SK-N-DZ (cell line): ENCODE measurements at places on chromosomes 3 and 15.

DNA sequence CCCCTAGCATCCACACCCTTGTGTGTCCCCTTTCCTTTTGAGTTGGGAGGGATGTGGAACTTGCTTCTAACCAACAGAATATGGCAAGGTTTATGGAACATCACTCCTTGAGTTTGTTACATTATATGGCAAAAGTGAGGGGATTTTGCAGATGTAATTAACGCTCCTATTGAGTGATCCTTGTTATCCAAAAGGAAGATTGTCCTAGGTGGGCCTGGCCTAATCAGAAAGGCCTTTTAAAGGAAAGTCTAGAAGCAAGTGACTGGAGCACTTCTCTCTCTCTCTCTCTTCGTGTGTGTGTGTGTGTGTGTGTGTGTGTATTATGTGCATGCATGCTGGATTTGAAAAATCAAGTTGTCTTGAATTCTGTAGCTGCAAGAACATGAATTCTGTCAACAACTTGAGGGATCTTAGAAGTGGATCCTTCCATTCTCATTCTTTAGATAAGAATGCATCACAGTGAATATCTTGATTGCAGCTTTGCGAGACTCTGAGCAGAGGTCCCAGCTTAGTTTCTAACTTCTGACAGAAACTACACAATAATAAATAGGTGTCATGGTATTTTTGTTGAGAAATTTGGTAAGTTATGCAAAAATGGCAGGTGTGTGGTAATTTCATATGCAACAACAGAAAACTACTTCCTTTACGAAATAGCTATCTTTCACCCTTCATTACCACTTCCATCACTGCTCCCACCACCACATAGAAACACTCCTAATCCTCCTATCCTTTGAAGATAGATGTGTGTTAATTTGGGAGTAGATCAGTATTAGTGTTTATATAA lies 360.9 kb upstream of the CBLB start:
- no peak for DNase-seq

DNA sequence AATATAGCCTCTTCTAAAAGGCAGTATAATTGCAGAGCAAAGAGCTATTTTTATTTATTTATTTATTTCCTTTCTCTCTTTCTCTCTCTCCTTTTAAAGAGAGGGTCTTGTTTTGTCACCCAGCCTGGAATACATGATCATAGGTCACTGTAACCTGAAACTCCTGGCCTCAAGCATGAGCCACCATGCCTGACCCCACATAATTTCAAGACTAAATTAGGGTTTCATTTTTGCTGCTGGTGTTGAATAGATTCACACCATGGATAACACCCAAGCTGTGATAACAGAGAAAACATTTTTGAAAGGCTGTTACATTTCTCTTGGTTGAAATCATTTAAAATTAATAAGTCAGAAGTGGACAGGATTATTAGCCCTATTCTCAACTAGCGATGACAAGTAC lies 131.6 kb downstream of the LEKR1 start:
- DNase-seq, result no peak

DNA sequence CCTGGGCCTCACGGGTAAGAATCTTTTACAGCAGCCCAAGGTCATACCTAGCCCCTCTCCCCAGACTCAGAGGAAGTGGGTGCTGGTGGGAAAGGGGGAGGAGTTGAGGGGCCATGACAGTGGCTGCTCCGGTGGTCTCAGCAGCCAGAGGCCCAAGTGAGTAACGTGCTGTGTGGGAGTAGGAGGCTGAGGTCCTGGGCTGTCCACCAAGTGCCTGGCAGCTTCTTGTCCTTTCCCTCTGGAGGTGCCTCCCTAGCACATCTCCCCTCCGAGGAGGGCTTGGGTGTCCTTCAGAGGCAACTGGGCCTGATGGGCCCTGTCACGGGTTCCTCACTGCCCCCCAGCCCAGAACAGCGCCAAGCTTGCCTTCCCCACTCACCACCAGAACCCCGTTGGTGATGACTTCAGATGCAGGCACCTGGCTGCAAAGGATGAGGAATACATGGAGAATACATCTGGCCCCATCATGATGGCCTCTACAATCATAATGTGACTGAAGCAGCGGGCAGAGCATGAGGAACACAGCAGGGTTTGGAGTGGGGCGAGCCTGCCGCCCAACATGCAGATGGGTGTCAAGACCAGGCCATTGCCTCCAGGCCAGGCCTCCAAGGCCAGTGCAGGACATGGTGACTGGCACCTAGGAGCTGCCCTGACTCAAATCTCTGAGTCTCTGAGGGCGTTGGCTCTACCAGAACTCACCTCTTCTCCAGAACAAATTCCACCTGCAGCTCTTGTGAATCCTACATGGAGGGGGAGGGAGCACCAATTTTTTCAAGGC lies 3.3 kb downstream of the PLA2G4F start:
- DNase-seq, result no peak

DNA sequence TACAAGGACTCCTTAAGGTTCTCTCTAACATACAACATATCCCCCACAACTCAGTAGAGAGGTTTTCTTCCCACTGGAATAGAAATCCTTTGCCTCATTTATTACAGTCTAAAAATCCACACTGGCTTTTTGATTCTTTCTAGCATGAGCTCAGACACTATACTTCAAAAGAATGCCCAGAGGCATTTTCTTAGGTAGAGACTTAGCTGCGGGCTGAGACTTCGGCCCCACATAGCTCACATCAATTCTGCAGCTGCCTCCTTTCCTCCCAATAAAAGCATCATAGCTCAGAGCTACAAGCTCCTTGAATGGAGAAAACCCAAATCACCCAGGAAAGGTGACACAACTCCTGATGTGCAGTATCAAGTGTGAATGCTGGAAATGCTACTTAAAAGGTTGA lies 52.4 kb downstream of the AAGAB start:
- DNase-seq, result no peak

DNA sequence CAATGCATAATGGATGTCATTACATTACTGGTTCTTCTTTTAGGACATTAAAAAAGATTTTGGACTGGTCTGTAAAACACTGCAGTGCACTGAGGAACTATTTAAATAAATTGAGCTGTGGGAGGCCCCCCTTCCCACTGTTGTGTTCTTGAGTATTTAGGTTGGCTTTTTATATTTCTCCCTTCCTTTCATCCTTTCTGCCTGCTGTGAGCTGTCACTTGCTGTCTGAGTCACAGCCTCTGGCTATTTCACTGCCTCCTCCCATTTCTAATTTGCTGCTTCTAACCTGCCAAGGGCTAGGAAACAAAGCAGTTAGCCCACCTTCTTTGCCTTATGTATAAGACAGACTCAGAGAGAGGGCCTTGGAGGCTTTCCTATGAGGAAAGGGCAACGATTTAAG lies 89.0 kb upstream of the FNDC3B start:
- DNase-seq, result no peak

- no peak for DNase-seq
Measured at GRCh38 chr3:54171509-54171908, 49.2 kb downstream of the CACNA2D3 start.

DNA sequence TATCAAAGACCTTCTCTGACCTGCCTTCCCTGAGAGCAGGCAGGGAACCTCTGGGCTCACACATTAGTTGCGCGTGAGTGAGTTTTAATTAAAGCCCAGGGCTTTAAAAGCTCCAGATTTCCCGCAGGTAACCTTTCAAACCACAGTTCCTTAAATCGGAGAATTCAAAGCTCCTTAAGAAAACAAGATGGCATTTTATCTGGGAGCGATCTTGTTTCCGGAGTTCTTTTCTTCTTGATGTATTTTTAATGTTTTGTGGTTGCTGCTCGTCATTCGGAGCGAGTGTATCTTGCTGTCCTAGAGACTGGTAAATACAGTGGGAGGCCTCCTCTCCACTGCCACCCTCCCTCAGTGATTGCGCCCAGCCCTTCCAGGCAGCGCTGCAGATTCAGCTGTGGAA lies 284.3 kb downstream of the CLSTN2 start:
- DNase-seq, result no peak

- no peak for DNase-seq
Measured at GRCh38 chr3:114566162-114566755, 272.4 kb downstream of the TIGIT start.

DNA sequence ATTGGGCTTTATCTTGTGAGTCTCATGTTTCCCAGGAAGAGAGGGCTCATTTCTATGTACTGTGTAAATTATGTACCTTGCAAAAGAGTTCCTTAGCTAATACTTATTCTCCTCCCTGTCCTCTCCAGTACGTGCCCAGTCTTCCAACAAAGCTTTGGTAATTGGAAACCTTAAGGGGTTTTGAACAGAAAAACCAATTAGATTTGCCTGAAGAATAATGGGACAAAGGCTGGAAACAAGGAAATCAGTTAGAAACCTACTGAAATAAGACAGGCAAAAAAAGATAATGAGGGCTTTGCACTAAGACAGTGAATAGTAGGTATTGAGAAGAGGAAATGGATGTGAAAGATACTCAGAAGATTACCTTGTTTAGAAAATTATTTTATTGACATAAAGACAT lies 82.5 kb downstream of the SPRED1 start:
- no peak for DNase-seq

DNA sequence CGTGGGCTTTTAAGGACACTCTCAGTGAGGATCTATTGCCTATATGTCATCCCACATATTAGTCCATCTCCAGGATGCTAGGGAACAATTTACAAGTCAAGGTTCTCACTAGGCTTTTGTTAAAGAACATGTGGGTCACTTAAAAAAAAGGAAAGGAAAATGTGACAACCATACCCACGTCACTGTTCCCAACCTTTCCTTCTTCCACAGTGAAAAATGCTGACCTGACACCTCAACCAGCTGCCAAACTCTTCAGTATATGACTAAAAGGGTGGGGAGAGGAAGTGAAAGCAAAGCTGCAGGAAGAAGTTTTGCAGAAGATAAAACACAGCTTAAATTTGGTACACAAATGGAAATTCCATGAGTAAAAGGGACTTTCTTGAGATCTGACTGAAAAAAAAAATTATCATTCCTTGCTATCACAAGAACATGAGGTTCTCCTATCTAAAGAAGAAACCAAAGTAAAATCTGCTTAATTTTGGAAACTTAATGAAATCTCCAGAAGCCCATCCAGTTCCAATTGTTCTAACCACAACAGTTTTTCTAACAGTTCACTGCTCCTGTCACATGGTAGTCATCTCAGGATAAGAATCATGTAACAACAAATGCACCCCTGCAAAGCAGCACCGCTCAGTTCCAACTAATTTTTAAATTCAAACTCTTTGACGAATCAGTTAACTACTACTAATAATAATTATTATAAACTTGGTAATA lies 117.0 kb upstream of the TSPAN3 start:
- DNase-seq, result no peak
